Osteoblast (primary cell): ENCODE measurements at places on chromosomes 4 and X.
A peak's percentile ranks its signal among the peaks of the same experiment; 100 is the strongest.

- peak; percentile 54 for DNase-seq
Observed at GRCh38 chr4:137432446-137433311, 99.6 kb downstream of the PCDH18 start.

GRCh38 chr4:104404361-104404760, 90.3 kb downstream of the CXXC4 start:
- DNase-seq = no peak

DNA sequence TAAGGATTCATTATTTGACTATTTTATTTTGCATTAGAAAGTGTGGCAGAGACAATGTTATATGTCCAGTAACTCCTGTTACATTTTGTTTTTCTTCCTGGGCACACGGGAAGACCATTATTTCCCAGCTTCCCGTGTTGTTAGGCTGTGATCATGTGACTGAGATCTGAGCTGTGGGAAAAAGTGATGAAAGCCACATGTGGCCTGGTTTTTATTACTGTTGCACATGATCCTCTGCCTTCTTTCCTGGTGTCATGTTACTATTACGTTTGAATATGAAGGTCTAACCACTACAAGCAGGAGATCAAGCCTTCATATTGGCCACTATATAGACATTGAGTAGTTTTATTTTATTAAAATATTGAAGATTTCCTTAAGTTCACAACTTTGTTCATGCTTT, 28.2 kb upstream of the MID1 start:
- no peak for DNase-seq

- DNase-seq = no peak
Observed at GRCh38 chr4:125489952-125490690, 175.4 kb downstream of the FAT4 start.

DNA sequence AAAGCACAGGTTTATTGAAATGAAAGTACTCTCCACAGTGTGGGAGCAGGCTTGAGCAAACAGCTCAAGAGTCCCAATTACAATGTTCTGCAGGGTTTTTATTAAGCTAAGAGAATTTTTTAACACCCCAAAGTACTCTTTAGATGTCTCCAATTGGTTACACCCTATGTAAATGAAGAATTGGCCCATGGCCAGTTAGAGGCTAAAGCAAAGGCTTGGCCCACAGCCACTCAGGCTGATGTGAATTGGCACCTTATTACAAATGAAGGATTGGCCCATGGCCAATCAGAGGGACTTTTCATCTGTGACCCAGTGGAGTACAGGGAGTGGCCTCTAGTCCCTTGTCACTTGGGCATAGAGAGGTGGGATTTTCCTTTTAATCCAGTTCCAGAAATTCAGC, 30.1 kb upstream of the IQCM start:
- no peak for DNase-seq

DNA sequence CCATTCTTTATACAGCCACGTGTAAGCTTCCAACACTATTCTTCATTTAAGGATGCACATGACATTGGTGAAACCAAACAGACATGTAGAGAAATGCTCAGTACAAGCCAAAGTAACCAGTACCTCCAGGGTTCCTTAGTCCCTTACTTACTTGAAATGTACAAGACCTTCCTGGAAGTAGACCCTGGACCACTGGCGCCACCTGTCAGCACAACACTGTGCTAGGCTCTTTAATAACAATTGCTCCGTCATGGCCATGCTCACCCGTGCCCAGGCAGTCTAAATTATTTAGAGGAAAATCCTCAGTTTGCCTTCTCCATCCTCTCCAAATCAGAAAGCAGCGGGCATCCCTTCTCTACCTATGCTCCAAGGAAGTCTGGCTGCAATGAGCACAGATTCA, 52.7 kb downstream of the ADGRA3 start:
- DNase-seq = no peak

DNA sequence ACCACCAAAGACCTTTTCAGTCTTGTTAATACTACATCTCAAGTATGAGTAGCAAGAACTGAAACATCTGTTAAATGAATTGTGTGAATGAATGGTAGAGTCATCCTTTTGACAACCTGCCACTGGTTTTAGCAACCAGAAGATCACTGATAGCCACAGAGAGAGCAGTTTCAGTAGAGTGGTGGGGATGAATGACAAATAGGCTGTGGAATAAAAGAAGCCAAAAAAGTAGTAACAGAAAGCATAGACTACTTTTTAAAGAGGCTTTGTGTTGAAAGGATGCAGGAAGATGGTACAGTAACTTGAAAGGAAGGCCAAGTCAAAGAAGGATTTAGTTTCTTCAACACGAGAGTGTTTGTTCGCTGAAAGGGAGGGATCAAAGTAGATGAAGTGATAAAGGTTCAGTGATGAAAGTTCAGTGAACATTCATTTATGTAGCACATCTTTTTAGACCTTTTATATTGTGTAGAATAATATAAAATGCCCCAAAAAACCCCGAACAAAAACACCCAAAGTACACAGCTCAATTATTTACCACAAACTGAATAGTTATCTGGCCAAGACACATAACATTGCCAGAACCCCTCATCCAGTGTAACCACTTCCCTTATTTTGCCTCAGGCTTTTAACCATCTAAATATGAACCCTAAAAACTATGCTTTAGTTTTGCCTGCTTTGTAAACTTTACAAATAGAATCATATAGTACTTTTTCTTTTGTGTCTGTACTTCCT, 40.1 kb upstream of the EIF1AX start:
- DNase-seq = no peak

DNA sequence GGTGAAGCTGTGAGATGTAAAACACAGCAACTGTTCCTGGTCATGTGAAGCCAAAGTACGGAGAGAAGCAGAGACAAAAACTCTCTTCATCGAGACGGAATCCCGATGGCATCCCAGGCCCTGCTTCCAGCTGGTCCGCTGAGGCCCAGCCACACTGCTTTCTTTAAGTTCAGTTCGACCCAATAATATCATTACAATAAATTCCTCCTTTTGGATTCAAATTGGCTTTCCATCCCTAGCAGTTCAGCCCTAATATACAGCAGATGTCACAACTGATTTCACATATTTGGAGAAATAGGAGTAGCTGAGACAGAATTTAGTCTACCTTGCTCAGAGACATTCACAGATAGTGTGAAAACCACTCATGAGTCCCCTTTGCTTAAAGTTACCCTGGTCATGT, 98.3 kb upstream of the SPRY1 start:
- DNase-seq = no peak

GRCh38 chrX:9927698-9928482, 39.3 kb upstream of the CLDN34 start:
- DNase-seq = no peak

GRCh38 chrX:103211012-103211715, 3.7 kb upstream of the BEX4 start:
- peak; percentile 72 for DNase-seq

GRCh38 chr4:39908284-39908683, 69.4 kb downstream of the PDS5A start:
- DNase-seq = no peak

- DNase-seq = no peak
Observed at GRCh38 chrX:48782795-48783194, 3.6 kb upstream of the GATA1 start.

DNA sequence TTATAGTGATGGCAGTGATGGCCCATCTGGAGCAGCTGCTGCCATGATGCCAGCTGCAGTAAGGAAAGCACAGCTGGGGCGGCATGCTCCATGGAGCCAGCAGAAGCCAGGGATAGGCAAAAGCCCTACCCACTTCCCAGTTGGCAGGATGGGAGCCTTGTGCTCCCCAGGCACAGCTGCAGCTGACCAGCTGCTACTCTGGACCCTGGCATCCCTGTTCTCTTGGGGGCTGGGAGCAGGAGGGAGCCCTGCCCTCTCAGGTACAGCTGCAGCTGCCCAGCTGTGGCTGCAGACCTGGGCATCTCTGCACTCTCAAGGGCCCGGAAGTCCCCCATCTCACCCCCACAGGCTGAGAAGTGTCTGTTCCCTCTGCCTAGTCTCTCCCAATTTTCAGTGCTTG, 531.9 kb downstream of the PCDH18 start:
- DNase-seq = no peak
